ENCODE measurements at places on chromosomes 4 and X.
A peak's percentile ranks its signal among the peaks of the same experiment; 100 is the strongest.

DNA sequence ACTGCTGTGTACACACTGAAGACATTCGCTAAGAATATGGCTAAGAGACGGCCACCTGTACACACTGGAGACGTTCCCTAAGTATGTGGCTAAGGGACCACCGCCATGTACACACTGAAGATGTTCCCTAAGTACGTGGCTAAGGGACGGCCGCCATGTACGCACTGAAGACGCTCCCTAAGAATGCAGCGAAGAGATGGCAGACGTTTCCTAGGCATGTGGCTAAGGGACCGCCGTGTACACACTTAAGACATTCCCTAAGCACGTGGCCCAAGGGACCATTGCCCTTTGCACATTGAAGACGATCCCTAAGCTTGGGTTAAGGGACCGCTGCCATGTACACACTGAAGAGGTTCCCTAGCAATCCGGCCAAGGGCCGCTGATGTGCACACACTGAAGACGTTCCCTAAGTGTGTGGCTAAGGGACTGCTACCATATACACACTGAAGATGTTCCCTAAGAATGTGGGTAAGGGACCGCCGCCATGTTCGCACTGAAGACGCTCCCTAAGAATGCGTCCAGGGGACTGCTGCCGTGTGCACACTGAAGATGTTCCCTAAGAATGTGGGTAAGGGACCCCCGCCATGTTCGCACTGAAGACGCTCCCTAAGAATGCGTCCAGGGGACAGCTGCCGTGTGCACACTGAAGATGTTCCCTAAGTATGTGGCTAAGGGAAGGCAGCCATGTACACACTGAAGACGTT, 36.7 kb downstream of the DHRSX start:
- DNase-seq, result no peak

DNA sequence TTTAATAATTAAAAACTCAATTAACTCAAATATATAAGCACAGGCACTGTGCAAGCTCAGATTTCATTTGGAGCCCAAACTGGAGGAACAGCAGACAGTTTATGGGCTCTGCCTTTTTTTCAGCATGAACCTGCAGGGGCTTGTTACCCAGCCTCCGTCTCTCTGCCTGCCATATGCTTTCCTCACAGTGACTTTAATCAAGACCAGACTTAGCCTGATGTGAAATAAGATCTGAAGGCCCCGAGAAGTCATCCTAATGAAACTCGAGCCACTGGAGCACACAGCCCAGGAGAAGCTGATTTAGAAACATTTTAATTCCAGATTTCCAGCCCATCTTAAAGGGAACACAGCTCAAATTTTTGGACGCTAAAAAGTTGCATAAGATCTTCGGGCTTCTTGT, 55.6 kb downstream of the SPATA18 start:
- no peak for DNase-seq

DNA sequence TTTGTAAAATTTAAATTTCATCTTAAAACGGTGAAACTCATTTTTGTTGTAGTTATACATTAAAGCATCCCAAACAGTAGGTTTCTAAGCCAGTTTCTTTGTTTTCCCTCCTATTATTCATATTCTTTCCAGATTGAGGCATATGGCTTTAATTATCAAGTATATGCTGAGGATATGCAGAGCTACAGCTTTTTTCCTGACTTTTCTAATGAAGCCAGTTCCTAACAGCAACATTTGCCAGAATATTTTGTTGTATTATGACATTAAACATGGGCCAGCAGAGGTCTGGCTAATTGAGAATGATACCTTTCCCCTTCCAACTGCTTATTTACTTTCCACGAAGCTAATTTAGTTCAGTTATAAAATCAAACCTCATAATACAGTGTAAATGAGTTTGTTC, 75.3 kb downstream of the SLIT2 start:
- DNase-seq, result no peak

DNA sequence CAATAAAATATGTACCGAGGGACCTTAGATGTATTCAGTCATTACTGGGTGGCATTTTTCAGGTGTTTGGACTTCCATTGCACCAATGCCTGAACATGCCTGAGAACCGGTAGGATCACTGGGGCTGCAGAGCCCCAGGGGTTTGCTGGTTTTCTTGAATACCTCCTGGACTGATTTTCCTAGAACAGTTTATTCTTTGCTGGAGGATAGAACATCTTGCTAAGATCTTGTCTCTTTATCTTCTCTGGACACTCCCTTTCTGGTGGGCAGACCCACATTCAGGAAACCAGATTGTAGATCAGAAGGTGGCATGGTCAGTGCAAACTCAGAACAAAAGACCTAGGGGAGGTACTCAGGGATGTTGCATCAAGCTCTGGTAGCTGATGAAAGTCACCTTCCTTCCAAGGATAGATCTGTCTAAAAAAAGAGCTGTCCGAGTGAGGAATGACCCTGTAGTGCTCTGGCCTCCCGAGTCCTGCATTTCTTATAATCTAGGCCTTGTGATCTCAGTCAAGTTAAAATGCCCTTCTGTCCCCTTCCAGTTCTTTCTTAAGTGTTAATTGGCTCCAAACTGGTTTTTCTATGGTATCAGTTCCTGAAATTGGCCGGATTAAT, 84.8 kb downstream of the CLDN34 start:
- DNase-seq, result no peak

- DNase-seq, result no peak
These were observed 81.9 kb upstream of the HUWE1 start for GRCh38 chrX:53768451-53768850.

GRCh38 chr4:78796526-78796925, 20.4 kb downstream of the BMP2K start:
- no peak for DNase-seq

GRCh38 chr4:31467781-31468180, 747.6 kb downstream of the PCDH7 start:
- DNase-seq, result peak; percentile 11

DNA sequence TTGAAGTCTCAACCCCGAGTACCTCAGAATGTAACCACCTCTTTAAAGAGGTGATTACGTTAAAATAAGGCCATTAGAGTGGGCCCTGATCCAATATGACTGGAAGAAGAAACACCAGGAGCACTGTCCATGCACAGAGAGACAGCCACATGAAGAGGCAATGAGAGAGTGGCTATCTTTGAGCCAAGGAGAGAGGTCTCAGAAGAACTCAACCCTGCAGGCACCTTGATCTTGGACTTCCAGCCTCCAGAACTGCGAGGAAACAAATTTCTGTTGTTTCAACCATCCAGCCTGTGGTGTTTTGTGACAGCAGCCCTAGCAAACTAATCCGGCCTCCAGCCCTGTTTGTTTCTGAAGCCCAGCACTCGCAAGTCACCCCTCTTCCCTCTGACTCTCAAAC, 46.3 kb upstream of the ADGRG2 start:
- no peak for DNase-seq

DNA sequence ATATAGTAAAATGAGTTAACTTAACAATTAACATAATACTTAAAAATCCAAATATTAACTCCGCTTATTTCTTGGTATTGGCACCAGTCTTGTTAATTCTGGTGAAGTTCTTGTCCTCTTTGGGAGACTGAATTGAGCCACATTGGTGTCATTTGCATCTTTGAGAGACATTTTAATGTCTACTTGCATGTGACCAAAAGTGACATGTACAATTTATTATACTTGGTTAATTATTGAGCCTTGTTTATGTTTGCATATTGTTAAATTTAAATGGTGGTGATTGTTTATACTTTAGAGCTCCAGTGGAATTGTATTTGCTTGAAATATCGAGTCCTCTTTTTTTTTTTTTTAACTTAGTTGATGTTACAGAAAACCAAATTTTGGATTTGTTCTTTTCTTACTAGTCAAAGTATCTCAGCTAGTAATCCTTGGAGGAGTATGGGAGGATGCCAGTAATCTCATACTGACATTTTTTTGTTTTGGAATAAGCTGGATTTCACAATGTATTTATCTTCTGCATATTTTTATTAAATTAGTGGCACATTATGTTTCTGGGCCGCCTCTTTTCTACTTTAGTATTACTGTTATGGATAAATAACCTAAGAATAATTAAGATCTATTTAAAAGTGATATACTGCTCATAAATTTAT, 3.9 kb downstream of the SPCS3 start:
- DNase-seq, result peak; percentile 29

- no peak for DNase-seq
These were observed 34.7 kb downstream of the GLRA2 start for GRCh38 chrX:14564058-14564457.

GRCh38 chr4:161799710-161800109, 364.1 kb downstream of the FSTL5 start:
- peak; percentile 15 for DNase-seq

DNA sequence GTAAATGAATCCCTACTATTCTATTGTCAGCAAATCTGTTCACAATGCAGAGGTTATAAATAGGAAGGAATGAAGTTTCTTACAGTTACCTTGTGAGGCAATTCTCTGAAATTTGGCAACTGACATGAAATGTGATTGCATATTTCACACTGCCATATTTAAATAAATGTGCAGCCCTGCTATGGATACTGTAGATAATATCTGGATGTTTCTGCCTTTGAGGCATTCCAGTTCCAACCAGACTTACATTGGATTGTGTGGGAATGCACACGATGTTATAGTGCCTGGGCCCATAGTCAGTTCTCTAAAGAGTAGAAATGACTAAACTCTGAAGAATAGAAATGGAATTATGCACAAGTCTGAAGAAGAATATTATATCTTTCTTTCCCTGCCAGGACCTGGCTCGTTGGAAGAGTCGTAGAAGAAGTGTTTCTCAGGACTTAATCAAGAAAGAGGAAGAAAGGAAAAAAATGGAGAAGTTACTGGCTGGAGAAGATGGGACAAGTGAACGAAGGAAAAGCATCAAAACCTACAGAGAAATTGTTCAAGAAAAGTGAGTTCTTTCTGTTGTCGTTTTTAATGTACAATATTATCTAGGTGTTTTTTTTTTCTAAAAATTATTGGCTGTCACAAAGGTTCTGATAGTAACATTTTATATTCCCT, 102.7 kb downstream of the PHOX2B start:
- no peak for DNase-seq

- peak; percentile 69 for DNase-seq
These were observed 98.1 kb upstream of the OTUD4 start for GRCh38 chr4:145278341-145279121.

DNA sequence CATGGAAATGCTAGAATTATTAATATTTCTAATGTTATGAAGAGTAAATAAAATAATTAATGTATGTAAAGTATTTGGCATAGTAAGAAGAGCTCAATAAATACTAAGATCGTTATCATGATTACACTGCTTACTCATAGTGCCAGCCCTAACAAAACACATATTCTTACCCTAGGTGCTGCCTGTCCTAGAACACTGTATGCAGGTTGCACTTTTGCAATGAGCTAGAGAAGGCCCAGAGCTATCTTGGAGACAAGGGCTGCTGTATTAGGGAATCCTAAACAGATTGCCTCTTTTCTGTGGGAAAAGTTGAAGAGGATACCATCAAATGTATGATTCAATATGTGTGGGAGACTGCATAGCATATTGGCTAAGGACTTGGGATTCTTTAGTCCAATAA, 48.0 kb upstream of the TMEM164 start:
- no peak for DNase-seq

- no peak for DNase-seq
These were observed 11.3 kb downstream of the DOCK11 start for GRCh38 chrX:118506805-118507480.

DNA sequence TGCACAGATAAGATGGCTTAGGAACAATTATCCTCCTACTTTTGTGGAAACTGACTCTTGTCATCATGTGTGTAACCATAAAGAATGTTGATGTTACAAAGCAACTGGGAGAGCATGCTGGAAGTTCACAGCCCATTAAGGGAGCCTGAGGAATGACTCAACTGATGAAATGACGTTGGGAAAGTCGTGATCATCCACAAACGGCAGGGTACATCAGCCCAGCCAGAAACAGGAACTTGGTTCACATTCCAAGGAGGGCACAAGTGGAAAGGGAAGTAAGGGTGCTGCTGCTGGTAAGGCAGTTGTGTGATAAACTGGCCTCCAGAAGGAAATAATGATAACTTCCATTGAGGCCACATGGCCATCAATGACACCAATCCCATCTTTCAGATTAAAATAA, 6.7 kb downstream of the TEC start:
- peak; percentile 28 for DNase-seq

GRCh38 chrX:17292111-17292527, 82.9 kb upstream of the NHS start:
- DNase-seq, result peak; percentile 1

DNA sequence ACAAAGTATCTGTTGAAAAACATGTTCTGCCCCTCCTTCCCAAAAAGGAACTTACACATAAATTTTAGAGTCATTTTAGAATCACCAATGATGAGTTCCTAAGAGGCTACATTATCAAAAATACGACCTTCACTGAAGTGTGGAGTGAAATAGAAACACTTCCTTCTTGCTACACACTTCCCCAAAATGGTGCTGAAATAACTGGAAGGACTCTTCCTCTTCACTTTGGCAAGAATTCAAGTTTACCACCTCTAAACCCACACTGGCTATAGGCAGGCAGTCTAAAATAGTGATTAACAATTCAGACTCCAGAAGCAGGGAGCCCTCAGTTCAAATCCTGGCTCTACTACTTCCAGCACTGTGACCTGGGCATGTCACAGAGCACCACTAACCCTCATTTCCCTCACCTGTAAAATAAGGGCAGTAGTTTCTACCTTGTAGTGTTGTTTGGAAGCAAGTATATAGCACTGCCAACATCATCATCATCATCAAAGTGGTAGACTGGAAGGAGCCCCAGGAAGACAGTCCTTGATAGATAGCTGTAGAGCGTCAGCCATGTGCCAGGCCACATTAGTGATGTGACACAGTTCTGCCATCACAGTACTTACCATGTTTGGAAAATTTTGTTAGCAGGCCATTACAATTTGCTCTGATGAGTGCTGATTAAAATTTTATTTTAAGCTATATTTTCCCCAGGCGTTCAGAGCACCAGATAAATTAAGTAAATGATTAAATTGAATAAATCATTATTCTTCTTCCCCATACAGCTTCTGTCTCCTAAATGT, 103.3 kb downstream of the PARM1 start:
- DNase-seq, result no peak

GRCh38 chrX:144849141-144849540, 398.2 kb upstream of the SPANXN1 start:
- DNase-seq, result peak; percentile 1

- peak; percentile 27 for DNase-seq
These were observed 16.3 kb upstream of the DRD5 start for GRCh38 chr4:9765091-9765490.

- no peak for DNase-seq
These were observed 25.3 kb upstream of the FRMD7 start for GRCh38 chrX:132153166-132153565.

GRCh38 chr4:108126806-108127205, 41.9 kb downstream of the LEF1 start:
- no peak for DNase-seq

DNA sequence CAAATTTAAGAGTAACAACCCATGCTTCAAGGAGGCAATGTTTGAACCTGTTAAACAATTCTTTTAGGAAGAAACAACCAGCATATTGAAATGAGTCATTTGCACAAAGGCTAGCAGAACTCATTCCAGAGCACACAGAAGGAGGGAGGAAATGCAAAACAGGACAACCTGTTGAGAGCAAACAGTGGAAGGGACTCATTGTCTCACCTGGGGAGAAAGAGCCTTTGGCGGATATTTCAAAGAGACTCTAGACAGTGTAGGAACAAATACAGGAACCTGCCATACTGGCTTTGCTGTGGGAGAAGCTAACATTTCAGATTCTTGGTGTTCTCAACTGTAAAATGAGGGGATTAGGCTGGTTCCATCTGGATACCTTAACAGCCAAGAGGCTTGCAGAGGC, 14.8 kb upstream of the RASGEF1B start:
- DNase-seq, result no peak

- no peak for DNase-seq
These were observed 180.4 kb downstream of the SPATA18 start for GRCh38 chr4:52231526-52231925.

GRCh38 chr4:89055157-89056080, 1.6 kb downstream of the FAM13A start:
- DNase-seq, result no peak

GRCh38 chrX:68693481-68694434, 46.3 kb downstream of the STARD8 start:
- DNase-seq, result peak; percentile 28
